Spinal cord (tissue), 10 donors: ENCODE measurements at places on chromosomes 1 and 21. TPM values are rescaled to one million over a fixed set of nuclear protein-coding genes. Genes with fewer than 3 reads are reported as not detected.

The UQCRHL gene
- 3.3 TPM for total RNA-seq

GRCh38 chr1:200207711-200208126 lies 180.2 kb downstream of the NR5A2 start:
- no peaks in the 10 kb centered on the region for H3K36me3 ChIP-seq
- no peak overlapping the region for H3K4me3 ChIP-seq
- no peak overlapping the region for H3K27ac ChIP-seq

The WDR64 gene
- total RNA-seq = not detected

The CASQ2 gene
- total RNA-seq = 3.1 TPM

- H3K4me1 ChIP-seq = peaks cover 12% of the 10 kb centered on the region
- no peak overlapping the region for H3K4me3 ChIP-seq
- H3K36me3 ChIP-seq = peaks cover 28% of the 10 kb centered on the region
- H3K27me3 ChIP-seq = no peaks in the 10 kb centered on the region
- H3K27ac ChIP-seq = no peak overlapping the region
- no peak for DNase-seq
Observed at GRCh38 chr1:32861904-32862695, 8.6 kb downstream of the FNDC5 start.

DNA sequence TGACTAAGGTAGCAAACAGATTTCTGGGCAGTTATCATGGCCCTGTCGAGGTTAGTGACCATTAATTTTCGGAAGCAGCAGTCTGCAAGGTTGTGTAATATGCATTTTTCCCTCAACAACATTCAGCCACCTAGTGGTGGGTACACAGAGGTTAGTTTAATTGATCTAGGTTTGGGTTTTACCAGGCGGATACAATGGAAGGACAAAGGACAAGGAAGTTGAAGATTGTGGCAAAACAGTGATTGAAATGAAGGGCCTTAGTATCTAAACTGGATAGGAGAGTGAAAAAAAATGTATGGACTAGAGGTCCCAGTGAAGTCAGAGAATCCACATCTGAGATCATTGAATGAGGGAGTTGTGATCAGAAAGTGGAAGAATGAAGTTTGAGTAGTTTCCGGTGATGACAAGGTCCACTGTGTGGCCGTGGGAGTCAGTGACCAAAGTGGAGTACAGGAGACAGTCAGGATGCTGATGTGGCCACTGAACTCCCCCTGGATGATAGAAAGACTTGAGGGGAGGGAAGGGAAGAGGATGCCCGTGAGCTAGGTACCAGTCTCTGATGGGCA lies 2.8 kb downstream of the ARMH1 start:
- no peak overlapping the region for H3K4me3 ChIP-seq
- H3K36me3 ChIP-seq = no peaks in the 10 kb centered on the region
- DNase-seq = no peak
- H3K4me1 ChIP-seq = peaks cover 23% of the 10 kb centered on the region

GRCh38 chr1:108590957-108591356 lies 31.1 kb downstream of the EEIG2 start:
- no peak overlapping the region for H3K27ac ChIP-seq
- no peak overlapping the region for H3K4me3 ChIP-seq
- H3K36me3 ChIP-seq = no peaks in the 10 kb centered on the region
- no peaks in the 10 kb centered on the region for H3K4me1 ChIP-seq
- no peaks in the 10 kb centered on the region for H3K27me3 ChIP-seq

- no peak overlapping the region for H3K4me3 ChIP-seq
- no peak for DNase-seq
- no peaks in the 10 kb centered on the region for H3K27me3 ChIP-seq
- H3K4me1 ChIP-seq = no peaks in the 10 kb centered on the region
- no peaks in the 10 kb centered on the region for H3K36me3 ChIP-seq
- H3K27ac ChIP-seq = no peak overlapping the region
Observed at GRCh38 chr1:159675046-159675445, 39.3 kb downstream of the CRP start.

The CA6 gene
- total RNA-seq = not detected

The JMJD4 gene
- 20.4 TPM for total RNA-seq

The NUDT4B gene
- 2.8 TPM for total RNA-seq

The FAM72A gene
- 4.5 TPM for total RNA-seq

GRCh38 chr1:174877208-174877673 lies 122.5 kb upstream of the CACYBP start:
- H3K4me1 ChIP-seq = peaks cover 4% of the 10 kb centered on the region
- H3K27ac ChIP-seq = no peak overlapping the region
- no peaks in the 10 kb centered on the region for H3K27me3 ChIP-seq
- no peak for DNase-seq

GRCh38 chr1:56923201-56923600 lies 42.6 kb downstream of the C8B start:
- H3K27me3 ChIP-seq = no peaks in the 10 kb centered on the region
- no peak overlapping the region for H3K4me3 ChIP-seq
- H3K4me1 ChIP-seq = peaks cover 3% of the 10 kb centered on the region
- no peak overlapping the region for H3K27ac ChIP-seq

DNA sequence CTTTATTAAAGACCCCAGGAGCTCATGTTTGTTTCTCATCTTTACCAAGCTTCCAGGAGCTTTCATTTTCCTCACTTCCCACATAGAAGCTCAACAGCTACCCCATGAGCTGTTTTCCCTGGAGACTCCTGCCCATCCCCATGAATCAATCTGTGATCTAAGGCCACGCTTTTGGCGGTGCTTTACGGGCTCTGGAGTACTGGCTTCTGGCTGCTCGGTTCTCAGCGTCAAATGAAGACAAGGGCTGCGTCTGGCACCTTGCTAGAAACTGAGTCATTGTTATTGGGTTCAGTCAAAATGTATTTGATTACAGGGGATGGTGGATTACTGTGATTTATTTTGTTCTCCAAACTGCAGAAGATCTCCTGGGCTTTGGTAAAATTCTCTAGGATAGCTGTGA lies 39.9 kb downstream of the ACP6 start:
- no peaks in the 10 kb centered on the region for H3K27me3 ChIP-seq
- peaks cover 3% of the 10 kb centered on the region for H3K36me3 ChIP-seq
- DNase-seq = peak; percentile 20

The CYP4A11 gene
- total RNA-seq = 0.72 TPM
